ENCODE measurements at places on chromosomes 1 and 21.

DNA sequence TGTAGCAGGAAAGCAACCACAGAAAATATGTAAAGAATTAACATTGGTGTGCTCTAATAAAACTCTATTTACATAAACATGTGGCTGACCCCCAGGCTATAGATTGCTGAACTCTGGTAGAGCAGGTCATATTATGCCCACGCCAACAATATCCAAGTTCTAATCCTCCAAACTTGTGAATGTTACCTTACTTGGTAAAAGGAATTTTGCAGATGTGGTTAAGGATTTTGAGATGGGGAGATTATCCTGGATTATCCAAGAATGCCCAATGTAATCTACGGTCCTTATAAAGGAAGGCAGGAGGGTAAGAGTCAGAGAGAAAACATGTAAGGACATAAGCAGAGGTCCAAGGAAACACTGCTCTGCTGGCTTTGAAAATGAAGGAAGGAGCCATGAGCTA, 201.0 kb downstream of the USH2A start:
- DNase-seq, result peak; percentile 46

DNA sequence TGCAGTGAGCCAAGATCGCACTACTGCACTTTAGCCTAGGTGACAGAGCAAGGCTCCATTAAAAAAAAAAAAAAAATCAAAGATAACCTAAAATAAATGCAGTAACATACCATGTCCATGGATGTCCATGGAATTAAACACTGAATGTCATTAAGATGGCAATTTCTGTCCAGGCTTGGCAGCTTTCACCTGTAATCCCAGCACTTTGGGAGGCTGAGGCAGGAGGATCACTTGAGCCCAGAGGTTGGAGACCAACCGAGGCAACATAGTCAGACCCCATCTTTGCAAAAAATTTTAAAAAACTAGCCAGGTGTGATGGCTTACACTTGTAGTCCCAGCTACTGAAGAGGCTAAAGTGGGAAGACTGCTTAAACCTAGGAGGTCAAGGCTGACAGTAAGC, 100.1 kb downstream of the RUSC1 start:
- no peak for DNase-seq

DNA sequence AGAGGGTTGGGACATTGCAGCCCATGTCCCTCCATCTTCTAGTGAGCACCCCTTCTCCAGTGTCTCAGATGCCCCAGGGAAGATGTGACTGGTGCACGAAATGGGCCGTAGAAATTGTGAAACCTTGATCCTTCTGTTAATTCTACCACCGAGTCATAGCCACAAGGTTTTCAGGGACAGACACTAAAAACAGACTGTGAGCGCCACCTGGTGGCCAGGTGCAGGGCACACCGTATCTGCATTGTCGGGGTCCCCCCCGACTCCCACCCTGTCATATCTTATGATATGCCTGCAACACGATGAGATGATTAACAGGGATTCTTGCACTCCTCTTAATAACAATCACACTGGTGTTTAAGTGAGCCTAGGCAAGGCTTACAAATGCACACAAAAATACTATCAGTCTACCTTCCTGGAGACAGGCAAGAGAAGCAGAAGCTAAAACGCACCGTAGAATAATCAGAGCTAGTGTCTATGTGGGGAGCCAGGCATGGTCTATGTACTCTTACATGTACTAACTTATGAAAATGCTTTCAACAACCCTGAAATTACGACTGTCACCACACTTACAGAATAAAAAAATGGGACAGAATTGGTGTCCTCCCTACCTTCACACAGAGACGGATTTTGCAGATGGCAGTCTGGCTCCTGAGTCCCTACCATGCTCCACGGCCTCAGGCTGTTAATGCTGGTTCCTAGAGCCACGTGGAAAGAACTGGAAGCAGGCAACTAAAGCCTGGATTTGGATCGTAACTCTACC, 57.9 kb downstream of the FHAD1 start:
- no peak for DNase-seq

DNA sequence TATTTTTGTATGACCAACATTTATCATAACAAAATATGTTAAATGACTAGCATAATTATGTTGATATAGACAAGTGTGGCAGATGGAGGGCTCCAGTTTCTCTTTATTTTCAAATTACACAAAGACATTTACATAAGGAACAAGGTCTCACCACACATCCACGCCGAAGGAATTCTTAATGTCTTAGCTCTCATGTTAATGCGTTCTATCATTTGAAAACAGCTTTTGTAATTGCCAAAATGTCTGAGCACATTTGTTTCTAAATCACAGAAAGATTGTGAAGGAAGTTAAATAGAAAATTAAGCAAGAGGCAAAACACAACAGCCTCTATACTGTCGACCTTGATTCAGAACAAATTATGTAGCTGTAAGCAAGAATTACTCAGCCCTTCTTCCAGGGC, 223.0 kb upstream of the NR5A2 start:
- no peak for DNase-seq

DNA sequence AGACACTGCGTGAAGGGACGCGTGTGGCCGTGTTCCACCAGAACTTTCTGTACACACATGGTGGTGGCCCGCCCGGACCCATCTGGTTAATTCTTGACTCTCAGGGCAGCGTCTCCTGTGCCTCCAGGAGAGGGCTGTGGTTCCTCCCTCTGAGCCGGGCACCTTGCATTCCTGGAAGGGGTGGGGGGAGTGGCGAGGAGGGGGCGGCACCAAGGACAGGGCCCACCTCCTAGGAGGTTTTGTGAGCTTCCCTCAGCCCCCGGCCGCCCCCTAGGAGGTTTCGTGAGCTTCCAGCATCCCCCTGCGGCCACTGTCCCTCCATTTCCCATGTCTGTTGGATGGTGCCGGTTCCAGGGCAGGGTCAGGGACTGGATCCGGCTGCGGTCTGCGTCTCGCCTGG, 28.9 kb downstream of the FAAP20 start:
- DNase-seq, result no peak

DNA sequence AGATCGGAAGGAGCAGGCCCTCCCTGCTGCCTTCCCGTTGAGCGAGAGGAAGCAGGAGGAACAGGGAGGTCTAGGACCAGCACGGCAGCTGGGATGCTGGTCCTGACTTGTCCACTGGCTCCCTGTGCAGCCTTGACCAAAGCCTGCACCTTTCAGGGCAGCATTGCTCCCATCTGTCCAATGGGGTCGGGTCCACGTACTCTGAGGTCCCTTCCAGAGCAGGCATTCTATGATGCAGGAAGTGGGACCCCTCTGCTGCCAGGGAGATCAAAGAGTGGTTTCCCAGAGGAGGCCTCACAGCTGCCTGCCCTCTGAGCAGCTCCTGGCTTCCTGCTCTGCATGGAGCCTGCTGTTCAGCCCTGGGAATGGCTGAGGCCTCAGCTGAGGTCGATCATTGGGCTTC, 21.7 kb upstream of the ZNF362 start:
- no peak for DNase-seq

- DNase-seq, result peak; percentile 48
Measured at GRCh38 chr21:39136711-39137110, 46.5 kb downstream of the PSMG1 start.

- no peak for DNase-seq
Measured at GRCh38 chr1:51936531-51936930, 54.0 kb downstream of the RAB3B start.

GRCh38 chr1:190129366-190129765, 348.3 kb downstream of the BRINP3 start:
- no peak for DNase-seq

GRCh38 chr1:236119943-236120484, 22.3 kb upstream of the GPR137B start:
- DNase-seq, result no peak

DNA sequence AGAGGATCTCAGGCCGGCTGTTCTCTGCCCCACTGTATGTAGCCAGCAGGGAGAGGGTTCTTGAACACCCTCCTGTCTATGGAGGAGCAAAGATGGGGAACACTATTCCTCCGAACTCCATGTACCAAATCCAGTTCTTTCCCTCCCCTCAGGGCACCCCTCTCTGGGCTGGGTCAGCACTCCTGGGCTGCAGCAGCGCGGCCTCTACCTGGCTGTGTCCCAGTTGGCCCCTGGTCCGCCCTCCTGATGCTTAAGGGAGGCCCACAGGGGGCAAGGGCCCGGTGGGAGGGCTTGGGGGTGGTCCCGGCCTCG, 471 bp upstream of the ADPRS start:
- DNase-seq, result no peak

DNA sequence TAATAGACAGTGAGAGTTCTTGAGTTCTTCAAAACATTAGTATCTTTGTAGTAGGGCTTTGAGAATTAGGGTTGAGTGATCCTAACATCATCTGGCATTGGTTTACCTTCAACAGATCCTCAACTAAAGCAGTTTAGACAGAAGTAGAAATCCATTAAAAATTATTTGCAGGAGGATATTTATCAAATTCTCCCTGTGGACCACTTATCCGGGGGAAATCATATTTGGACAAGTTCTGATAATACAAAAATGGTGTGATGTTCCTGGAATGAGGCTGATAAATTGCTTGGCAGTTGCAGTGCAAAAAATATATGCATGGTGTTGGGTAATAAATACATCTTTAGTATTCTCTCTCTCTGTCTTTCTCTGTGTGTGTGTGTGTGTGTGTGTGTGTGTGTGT, 115.1 kb upstream of the CHODL start:
- DNase-seq, result no peak

DNA sequence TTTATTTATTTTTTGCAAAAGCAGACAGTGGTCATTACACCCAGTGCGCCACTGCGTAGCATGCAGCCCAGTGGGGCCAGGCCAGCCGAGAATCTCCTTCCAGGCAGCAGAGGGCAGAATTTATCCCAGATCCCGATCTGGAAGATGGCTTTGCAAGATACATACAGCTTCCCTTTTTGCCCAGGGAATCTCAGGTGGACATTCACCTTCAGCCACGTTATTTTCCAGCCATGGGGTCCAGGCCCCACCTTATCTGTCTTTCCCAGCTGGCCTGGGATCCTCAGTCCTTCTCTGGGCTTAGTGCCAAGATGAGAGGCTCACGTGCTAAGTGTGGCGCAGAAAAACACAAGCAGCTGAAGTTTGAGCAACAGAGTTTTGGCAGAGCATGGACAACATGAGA, 123.6 kb downstream of the AJAP1 start:
- DNase-seq, result no peak

DNA sequence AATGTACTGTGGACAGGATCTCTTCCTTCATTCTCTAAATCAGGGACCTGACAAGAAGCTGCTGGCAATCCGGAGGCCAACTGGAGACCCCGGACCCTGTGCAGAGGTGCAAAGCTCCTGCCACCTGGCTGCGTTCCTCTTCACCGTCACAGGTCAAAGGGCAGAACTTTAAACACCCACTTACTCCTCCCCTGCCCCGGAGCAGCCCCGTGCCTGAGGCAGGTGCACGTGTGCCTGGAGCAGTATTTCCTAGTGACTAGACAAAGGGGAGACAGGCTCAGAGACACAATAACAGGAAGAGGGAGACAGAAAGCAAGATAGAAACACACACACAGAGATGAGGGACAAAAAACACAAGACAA, 6.6 kb upstream of the PIGC start:
- no peak for DNase-seq
